Activated gamma-delta T cell treated with anti-CD3 and anti-CD28 coated beads, Interleukin-2, amount 50 U/mL, for 16 hours (primary cell): ENCODE measurements at places on chromosomes 1 and 21.

- DNase-seq, result no peak
Observed at GRCh38 chr1:58304346-58304975, 242.1 kb downstream of the OMA1 start.

DNA sequence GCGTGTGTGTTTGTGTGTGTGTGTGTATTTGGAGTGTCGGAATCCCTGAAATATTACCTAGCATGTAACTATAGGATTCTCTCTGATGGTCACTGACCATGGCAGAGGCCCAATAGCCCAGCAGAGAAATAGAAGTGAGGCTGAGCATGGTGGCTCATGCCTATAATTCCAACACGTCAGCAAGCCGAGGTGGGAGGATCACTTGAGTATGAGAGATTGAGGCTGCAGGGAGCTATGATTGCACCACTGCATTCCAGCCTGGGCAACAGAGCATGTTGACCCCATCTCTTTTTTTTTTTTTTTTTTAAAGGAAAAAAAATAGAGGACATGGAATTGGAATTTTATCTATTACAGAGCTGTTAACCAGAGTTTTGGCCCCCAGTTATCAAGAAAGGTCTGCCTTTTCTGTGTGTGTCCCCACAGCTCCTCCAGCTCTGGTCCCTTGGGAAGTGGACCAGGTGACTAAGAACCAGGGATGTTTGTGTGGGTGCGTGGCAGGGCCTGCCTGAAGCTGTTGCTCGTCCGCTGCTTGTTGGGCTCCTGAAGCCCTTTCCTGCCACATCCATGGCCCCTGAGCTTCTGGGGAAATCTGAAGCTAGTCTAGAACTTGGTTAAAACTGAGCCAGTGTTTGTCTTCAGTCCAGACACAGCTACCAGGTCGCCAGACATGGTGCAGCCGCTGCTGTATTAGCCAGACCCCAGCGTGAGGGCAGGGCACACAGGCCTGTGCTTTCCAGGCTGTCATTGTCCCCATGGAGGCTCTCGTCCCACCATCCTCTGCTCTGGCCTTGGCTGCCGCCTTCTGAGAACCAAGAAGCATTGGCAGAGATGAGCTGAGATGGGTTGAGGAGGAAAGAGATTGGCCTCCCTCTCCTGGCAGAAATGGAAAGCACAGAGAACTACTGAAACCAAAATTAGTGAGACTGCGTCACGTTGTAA is 25.5 kb downstream of the CAPN9 start:
- no peak for DNase-seq

- DNase-seq, result no peak
Observed at GRCh38 chr1:2353551-2354438, 37.6 kb downstream of the MORN1 start.

DNA sequence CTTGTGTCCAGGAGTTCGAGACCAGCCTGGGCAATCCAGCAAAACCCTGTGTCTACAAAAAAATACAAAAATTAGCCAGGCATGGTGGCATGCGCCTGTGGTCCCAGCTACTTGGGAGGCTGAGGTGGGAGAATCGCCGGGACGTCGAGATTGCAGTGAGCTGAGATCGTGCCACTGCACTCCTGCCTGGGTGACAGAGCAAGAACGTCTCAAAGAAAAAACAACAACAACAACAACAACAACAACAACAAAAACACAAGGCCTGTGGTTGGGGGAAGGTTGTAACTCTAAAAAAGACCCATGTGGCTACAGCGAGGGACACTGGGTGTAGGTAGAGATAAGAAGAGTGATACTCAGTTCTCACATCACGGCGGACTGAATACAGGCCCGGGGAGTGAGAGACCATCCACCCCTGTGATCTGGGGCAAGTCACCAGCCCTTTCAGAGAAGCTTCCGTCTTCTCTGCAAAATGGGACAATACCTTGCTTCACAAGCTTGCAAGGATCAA is 848 bp upstream of the CDC42 start:
- DNase-seq, result no peak

- no peak for DNase-seq
Observed at GRCh38 chr1:154608397-154609270, 648 bp upstream of the ADAR start.

DNA sequence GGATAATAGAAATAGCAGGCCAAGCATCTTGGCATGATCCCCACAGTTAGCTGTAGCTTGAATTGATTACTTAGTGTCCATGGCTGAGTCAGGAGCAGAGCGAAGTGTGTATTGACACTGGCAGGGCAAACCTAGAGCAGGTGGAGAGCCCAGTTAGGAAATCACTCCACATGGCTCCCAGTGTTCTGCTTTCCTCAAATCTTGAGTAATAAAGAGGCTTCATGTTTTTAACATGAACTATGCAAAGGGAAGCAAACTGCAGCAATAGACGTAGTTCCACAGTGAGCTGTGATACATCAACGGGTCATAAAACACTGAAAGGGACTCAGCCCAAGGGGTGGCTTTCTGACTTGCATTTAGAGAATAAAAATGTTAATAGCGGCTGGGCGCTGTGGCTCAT is 28.9 kb downstream of the RHEX start:
- DNase-seq, result no peak

DNA sequence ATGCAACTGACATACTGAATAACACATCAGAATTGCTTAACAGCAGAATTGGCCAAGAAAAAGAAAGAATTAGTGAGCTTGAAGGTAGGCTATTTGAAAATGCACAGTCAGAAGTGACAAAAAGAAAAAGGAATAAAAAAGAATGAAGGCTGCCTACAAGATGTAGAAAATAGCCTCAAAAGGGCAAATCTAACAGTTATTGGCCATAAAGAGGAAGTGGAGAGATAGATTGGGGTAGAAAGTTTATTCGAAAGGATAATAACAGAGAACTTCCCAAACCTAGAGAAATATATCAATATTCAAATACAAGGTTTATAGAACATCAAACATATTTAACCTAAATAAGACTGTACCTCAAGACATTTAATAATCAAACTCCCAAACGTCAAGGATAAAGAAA is 67.5 kb downstream of the ATP6V1G3 start:
- DNase-seq, result no peak

DNA sequence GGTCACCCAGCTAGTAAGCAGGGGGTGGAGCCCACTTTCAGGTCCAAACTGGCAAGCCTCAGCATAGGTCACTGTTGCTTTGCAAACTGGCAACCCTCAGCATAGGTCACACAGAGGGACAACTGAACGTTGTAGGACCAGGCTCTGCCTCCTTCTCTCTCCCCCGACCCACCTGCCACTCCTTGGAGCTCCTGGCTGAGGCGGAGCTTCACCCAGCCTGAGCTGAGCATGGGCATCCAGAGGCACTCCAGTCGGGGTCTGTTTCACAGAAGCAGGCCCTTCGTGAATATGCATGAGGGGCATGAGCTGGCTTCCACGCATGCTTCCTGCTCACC is 24.2 kb downstream of the CAPZB start:
- no peak for DNase-seq

DNA sequence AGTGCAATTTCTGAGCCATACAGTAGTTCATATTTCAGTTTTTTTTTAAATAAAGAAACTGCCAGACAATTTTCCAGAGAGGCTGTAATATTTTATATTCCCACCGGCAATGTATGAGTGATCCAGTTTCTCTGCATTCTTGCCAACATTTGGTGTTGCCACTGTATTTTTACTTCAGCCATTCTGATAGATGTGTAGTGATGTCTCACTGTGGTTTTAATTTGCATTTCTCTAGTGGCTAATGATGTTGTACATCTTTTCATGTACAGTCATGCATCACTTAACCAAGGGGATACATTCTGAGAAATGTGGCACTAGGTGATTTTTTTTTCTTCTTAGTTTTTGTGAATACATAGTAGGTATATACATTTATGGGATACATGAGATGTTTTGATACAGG is 99.6 kb downstream of the CENPF start:
- no peak for DNase-seq

- DNase-seq, result no peak
Observed at GRCh38 chr1:92998821-92999220, 37.6 kb upstream of the DIPK1A start.

DNA sequence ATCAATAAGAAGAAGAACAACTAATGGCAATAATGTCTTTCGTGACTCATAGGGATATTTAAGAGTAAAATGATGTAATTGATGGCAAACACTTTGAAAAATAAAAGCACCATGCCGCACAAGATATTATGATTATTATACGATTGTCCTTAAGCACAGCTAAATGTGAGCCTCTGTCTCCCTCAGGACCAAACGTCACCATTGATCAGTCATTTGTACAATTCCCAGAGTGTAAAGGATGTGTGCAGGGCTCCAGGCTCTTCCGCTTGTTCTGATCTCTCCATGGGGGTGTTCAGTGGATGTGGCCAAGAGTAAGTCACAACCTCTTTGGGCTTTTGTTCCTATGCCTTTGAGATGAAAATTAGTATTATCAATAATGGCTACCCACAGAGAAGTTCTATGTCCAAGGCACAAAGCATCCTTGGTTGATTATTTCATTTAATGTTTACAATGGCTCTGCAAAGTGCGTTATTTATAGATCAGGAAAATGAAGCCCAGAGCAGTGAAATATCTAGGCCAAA is 17.7 kb upstream of the C1orf87 start:
- DNase-seq, result no peak

GRCh38 chr1:200042552-200043335 is 15.2 kb downstream of the NR5A2 start:
- no peak for DNase-seq

DNA sequence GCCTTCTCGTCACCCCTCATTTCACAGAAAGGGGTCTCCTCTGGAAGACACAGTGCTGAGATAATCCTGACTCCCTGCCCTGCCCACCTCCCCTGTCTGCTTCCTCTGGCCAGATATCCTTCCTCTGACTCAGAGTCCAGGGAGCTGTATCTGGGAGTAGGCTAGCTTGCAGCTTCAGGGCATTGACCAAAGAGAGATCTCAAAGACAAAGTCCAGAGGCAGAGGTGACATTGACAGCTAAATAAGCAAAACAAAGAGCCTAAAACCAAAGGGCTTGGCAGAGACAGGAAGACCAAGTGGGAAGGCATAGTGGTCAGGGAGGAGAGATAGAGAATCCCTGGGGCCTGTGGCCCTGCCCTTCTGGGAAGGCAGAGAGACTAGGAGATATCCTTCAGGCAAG is 64.9 kb downstream of the TNR start:
- no peak for DNase-seq

GRCh38 chr1:19452221-19452663 is 33.1 kb downstream of the CAPZB start:
- no peak for DNase-seq

- DNase-seq, result no peak
Observed at GRCh38 chr1:230599926-230600656, 42.2 kb upstream of the COG2 start.

- DNase-seq, result no peak
Observed at GRCh38 chr1:57167997-57168396, 202.2 kb upstream of the C8B start.
